ENCODE measurements at places on chromosomes 2 and 18.

- DNase-seq, result no peak
These were observed 194.8 kb downstream of the NDUFA10 start for GRCh38 chr2:239830121-239831000.

DNA sequence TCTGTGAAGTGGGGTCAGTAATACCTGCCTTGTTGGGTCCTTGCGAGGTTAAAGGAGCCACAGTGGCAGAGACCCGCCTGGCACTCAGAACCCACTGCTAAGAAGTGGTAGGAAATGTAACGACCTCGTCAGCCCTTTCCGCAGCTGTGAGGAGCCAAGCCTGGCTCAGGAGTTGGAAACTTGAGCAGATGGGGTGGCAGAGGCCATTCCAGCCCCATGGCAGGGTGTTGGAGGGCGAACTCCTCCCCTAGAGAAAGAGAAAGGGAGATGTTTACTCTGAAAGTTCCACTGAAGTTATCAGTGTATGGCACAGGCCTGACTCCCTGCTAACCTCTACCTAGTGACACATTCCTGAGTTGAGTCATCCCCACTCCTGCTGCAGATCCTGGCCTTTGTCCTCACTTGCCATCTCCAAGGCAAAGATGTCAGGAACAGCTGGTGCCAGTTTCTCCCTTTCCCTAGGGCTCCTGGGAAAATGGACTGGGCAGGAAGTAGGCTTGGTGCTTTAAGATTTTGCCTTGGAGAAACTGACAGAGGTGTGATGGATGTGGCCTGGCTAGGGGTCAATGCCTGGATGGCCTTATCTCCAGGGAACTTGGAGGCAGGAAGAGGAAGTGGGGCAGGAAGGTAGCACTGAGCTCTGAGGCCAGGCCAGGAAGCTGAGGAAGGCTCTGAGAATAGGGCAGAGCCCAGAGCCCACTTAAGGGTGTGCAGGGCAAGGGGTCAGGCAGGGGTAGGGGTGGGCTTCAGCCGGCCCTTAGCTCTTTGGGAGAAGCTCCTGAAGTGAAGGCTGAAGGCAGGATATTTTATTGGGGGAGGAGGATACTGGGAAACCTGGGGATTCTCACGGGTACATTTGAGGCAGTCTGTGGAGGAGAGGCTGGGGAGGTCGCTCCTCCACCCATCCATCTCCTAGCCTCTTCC lies 888 bp downstream of the VAMP5 start:
- DNase-seq, result peak; percentile 48

DNA sequence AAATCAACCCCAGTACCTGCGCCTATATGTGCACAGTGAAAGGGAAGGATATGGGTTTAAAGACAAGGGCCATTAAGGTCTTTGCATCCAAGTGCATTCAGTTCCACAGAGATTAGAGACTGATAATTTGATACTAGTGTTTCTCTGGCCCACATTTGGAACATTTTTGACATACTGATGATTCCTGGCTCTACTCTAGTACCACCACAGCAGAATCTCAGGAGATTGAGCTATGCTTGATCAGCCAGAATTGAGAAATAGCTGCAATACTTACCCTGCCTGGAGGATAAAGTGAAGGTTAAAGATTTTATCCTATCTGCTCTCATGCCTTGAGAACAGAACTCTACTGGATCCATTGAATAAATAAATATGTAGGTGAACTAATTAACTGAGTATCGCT lies 1267.8 kb downstream of the SUCLG1 start:
- no peak for DNase-seq

GRCh38 chr2:30663806-30664205 lies 143.4 kb downstream of the CAPN13 start:
- DNase-seq, result no peak

GRCh38 chr2:177929662-177930522 lies 142.7 kb downstream of the PDE11A start:
- DNase-seq, result no peak

GRCh38 chr2:69926849-69927515 lies 12.1 kb downstream of the MXD1 start:
- no peak for DNase-seq

DNA sequence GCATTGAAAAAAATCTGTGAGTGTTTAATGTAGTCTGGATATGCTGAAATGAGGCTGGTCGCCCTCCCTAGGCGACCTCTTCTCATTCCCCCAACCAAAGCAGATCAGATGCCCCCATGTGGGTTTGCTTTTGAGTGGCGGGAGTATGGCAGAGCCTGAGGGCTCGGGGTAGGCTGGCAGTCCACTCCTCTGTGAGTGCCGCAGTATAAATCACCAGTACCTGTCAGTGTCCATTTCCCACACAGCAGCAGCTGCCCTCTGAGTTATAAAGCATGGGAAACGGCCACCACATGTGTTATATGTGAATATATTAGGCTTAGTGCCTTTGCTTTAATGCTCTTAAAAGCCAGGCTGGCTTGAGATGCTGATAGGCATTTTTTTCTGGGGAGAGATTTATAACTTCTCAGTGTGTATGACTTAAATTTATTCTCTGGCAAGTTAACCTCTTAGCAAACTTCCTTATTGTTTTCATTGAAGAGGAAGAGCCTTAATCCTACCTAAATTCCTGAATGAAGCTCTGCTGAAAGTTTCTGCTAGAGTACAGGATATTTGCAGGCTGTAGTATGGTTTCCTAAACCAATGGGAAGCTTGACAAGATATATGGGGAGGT lies 3.8 kb downstream of the DCC start:
- no peak for DNase-seq

DNA sequence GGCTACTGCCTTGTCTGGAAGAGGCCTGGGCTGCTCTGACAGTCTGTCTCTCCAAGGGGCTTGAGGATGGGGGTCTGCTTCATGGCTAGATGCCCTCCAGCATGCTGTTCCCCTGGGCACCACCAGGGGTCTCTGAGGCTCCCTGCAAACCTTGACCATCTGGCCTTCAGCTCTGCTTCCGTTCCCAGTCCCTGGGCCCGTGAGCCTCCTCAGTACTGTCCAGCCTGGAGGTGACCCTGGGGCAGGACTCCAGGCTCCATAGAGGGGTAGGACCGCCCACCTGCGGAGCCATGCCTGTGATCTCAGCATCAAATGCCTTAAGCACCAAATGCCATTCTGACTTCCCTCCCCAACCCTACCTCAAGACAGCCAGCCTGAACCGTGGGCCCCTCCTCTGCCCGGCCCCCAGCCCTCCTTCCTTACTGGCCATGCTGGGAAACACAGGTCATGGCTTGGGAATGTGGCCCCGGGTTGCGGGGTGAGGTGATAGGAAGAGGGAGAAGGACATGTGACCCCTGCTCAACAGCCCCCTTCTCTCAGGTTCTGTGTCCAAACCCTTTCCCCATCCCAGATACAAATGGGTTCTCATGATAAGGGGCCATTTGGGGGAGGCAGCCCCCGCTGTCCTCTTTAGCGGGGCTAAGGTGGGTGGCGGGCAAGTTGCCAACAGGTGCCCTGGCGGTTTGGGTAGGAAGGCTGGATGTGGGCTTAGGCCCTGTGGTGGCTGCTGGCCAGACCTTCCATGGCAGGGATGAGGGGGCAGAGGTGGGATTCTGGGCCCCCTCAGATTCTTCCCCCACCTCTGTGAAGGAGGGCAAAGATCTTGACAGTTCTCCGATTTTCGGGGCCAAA lies 25.0 kb downstream of the SPEG start:
- peak; percentile 49 for DNase-seq

DNA sequence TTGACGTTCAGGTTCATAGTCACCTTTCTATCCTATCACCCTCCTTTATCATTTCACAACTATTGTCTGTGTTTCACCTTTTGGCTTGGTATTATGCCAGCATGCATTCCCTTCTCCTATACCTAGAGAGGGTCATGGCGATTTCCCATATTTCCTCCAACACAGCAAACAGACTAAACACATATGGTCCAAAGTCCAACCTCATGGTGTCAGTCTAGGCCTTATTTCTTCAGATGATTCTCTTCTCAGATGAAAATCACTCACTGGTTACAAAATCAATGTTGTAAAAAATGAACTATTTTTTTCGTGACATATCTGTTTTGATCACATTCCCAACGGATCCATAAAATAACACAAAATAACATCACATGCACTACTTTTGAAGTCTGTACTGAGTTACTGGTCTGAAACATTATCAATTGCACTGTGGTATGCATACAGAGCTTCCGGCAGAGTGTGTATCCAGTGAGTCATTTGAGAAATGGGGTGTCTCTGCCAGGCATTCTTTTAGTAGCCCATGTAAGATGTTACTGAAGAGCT lies 204.8 kb upstream of the GALNT5 start:
- no peak for DNase-seq

DNA sequence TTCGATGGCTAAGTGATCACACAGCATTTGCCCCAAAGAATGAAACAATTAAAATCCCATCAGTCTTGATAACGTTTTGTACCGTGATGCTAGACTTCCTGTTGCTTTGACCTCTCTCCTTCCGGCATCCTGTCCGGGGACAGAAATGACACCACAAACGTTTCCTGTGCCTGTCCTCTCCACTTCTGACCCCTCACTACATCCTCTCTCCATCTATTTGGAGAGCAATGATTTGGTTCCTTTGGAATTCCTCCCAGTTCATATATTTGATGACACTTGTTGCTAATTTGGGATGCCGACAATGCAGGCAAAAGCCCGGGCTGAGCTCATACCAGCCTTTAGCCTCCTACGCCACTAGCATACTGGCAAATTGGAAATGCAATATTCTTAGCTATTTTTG lies 151.2 kb upstream of the CCDC68 start:
- no peak for DNase-seq

GRCh38 chr2:5673145-5674025 lies 18.8 kb upstream of the SOX11 start:
- DNase-seq, result no peak

GRCh38 chr2:200416878-200417277 lies 93.0 kb downstream of the KCTD18 start:
- no peak for DNase-seq

DNA sequence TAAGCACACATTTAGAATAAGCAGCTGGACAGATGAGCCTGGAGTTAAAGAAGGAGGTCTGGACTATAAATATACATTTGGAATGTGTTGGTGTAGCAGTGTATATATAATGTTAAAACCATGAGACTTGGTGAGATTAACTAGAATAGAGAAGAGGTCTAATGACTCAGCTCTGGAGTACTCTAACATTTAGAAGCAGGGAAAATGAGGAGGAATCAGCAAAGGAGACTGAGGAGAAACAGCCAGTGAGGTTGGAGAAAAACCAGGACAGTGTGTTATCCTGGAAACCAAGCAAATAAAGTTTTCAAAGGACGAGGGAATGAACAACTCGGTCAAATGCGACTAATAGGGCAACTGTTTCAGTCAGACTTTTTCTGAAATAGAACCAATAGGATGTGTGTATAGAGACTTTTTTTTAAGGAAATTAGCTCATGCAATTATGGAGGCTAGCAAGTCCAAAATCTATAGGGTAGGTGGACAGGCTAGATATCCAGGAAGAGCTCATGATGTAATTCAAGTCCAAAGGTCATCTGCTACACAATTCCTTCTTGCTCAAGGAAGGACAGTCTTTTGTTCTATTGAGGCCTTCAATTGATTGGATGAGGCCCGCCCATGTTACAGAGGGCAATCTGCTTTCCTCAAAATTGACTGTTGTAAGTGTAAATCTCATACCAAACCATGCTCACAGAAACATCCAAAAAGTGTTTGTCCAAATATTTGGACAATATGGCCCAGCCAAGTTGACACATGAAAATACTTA lies 10.8 kb upstream of the SESTD1 start:
- DNase-seq, result no peak

DNA sequence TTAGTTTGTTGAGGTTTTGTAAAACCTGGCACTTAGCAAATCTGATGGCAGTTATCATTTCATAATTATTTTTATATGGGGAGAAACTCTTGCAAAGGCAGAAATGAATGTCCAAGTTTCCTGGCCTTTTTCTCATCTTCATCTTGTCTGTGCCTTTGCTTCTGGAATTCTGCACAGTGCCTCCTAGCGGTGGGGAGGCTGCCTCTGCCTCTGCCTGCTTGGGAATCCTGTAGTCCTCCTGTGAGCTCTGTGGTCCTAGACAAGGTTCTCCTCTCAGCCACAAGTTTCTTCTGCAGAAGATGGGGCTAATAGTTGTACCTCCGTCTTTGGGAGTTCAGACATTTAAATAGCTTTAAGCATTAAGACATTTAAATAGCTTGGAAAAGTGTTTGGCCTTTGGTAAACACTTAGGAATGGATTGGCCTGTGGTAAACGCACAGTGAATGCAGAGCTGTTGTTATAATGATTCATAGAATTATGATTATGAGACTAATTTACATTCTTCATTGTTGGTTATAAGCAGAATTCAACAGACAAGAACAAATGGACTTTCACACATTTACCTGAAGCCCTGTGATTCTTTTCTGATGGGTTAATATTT lies 101.2 kb downstream of the ZNF236 start:
- DNase-seq, result no peak

DNA sequence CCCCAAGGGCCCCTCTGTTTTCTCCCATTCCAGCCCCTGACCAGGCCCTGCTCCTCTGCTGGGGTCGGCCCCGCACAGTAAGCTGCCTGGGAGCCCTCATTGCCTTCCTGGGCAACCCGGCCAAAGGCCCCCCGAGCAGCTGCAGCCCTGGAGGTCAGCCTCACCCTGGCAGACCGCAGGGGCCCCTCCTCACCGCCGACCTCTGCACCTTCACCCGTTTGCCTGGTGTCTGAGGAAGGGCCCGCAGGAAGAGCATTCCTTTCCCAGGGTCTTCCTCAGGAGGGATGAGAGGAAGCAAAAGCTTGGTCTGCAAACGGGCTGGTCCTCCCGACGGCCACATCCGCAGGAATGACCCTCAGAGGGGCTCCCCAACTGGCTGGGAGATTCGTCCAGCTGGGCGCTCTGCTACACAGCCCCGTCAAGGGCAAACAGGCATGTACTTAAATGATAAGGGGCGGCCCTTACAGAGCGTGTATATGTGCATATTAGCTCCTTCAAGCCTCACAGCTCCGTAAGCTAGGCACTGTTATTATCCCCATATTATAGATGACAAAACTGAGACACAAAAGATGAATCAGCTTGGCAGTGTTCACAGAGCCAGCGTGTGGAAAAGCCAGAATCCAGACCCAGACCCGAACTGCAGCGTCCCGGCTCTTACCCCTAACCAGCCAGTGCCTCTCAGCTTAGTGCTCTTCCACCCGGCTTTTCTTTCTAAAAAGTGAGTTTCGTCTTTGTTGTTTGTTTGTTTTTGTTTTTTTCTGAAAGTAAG lies 52.8 kb downstream of the SLC4A1AP start:
- no peak for DNase-seq

DNA sequence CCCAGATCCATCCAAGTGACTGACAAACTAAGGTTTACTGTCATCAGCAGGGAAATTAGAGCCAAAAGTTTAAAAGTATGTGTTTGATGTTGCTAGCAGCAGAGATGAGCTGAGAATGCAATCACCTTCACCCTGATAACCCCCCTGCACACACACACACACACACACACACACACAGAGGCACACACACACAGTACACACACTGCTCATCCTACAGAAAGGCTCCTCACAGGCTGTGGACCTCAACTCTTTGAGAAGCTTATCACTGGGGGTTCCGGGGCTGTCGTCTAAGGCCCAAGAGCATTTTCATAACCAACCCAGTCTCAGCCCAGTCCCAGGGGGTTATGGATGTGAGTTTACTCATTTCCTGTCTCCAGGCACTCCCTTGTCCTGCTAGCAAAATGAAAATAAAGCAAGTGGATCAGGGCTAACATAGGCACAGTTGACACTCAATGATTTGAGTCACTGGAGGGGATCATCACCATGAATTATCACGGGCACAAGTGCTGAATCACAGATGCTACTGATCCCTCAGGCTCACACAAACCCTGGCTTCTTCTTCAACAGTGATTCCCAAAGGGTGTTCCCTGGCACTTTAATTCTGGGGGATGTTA lies 76.6 kb downstream of the ALK start:
- no peak for DNase-seq
